ENCODE measurements at places on chromosomes 5 and 9.
A peak's percentile ranks its signal among the peaks of the same experiment; 100 is the strongest.

DNA sequence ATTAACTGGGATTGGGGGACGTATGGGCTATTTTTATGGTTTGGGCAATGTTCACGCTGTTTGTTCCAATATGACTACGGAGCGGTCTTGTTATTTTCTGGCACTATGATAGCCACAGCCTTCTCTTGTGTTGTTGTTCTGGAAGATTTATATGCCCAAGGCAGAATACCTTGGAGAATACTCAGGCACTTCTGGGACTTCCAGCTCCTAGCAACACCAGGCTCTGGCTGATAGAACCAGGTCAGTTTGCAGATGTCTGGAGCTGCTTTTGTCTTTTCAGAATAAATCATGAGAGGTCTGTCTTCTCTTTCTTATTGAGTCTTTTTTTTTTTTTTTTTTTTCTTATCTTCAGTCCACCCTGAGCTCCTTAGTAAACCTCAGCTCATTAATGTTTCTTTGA, 262.5 kb downstream of the MED10 start:
- no peak for DNase-seq

GRCh38 chr5:98721231-98721928, 52.1 kb upstream of the RGMB start:
- DNase-seq, result peak; percentile 51

GRCh38 chr9:70007831-70008230, 35.8 kb upstream of the MAMDC2 start:
- no peak for DNase-seq

GRCh38 chr5:118905196-118905595, 83.2 kb downstream of the DTWD2 start:
- DNase-seq, result no peak

DNA sequence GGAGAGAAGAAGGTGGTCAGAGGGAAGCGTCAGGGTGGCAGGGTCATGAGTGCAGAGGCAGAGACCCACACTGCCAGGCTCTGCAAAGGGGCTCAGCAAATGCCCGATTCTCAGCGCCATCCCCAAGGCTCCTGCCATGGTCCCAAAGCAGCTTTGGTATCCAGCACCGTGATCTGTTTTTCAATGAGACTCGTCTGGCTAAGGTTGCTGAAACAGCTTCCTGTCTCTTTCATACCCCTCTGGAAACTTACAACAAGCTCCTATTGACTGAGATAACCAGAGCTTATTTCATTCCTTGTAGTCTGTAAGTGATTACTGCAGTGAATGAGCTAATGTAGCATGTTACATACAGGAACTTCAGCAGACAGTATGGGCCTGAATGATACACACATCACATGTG, 568.6 kb upstream of the DAP start:
- DNase-seq, result peak; percentile 19

GRCh38 chr9:7121055-7121454, 363.3 kb downstream of the KDM4C start:
- DNase-seq, result no peak

- DNase-seq, result no peak
Measured at GRCh38 chr9:90012949-90013348, 408.1 kb downstream of the GADD45G start.

- no peak for DNase-seq
Measured at GRCh38 chr9:24118190-24118589, 292.1 kb upstream of the ELAVL2 start.

DNA sequence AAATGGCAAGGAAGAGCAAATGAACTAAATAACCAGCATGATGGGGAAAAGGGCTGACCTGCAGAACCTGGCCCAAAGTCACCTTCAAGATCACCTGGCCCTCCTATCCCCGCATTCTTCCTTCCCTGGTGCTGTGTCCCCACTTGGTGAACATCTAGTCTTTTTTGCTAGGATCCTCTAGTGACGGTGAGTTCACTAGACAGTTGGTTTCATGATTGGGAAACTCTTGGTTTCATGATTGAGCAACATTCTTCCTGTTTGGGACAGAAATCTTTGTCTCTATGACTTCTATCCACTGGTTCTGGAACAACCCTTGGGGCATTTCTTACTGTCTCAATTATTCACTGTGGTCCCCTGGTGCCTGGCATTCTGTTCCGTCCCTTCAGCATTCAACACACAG, 50.2 kb upstream of the DAB2IP start:
- no peak for DNase-seq

DNA sequence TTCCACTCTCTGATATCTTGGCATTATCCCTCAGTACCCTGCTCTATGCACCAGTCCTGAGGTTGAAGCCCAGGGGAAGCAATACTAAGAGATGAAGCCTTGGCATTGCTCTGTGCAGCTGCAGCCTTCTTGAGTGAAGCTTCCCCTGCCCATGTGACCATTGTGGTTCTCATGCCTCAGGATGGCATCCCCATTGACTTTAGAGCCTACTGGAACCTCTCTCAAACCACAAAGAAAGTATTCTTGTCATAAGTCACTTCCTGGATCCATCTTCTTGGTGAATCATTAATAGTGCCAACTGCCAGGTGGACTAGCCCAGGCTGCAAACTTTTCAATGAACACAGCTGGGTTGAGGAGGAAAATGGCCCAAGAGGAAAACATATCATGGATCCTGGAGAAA, 283.9 kb upstream of the RFX3 start:
- DNase-seq, result no peak

GRCh38 chr5:133680830-133681565, 68.7 kb upstream of the FSTL4 start:
- no peak for DNase-seq

DNA sequence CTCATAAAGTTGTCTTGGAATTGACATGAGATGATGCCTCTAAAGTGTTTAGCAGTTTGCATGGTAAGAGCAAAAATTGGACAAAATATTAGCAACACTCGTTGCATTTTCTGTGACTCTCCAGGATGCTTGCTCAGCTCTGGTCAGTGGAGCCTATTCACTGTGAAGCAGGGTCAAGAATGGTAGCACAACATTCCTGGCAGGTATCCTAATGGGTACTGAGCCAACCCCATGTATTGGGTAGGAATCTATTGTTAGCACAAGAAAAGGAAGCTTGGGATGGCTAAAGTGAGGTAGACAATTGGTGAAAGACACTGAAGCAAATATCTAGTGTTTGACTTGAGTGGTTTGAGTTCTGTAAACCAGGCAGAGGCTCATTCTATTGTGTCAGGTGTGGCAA, 10.4 kb upstream of the ACTBL2 start:
- peak; percentile 64 for DNase-seq

DNA sequence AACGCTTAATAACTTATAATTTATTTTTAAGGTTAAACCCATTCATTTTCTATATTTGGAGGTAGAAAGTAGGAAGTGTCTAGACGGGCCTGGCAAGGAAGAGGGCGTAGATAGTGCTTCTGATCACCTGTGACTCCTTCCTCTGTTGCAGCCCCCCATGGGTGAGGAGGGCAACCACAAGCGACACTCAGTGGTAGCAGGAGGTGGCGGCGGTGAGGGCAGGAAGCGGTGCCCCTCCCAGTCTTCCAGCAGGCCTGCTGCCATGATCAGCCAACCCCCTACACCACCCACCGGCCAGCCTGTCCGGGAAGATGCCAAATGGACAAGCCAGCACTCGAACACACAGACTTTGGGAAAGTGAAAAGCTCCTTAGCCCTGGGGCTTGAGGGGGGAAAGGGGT, 36.7 kb downstream of the FAXDC2 start:
- DNase-seq, result no peak

DNA sequence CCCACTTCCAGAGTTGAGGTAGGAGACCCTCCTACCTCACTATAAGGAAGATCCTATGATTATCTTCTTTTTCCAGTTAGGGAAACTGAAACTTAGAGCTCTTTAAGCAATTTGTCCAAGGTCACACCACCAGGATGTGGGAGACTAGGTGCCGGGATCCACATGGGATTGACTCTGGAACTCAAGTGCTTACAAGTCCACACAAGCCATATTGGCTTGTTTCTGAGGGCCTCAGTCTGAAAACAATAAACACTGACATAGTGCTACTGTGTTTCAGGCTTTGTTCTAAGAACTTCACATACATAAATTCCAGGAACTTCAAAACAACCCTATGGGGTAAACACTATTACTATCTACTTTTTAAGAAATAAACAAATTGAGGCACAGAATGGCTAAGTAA, 481.3 kb downstream of the ZSWIM6 start:
- DNase-seq, result no peak

- no peak for DNase-seq
Measured at GRCh38 chr9:28502741-28503140, 929.5 kb upstream of the C9orf72 start.

GRCh38 chr5:17663182-17663581, 28.9 kb downstream of the TAF11L14 start:
- no peak for DNase-seq

- no peak for DNase-seq
Measured at GRCh38 chr5:130496215-130496614, 592.0 kb downstream of the CHSY3 start.

GRCh38 chr5:134437847-134438581, 26.3 kb upstream of the CDKN2AIPNL start:
- DNase-seq, result peak; percentile 88

- no peak for DNase-seq
Measured at GRCh38 chr5:107937651-107938355, 267.1 kb upstream of the EFNA5 start.

- peak; percentile 81 for DNase-seq
Measured at GRCh38 chr9:92138157-92138959, 23.1 kb upstream of the SPTLC1 start.

- peak; percentile 20 for DNase-seq
Measured at GRCh38 chr5:169934990-169935389, 45.3 kb downstream of the INSYN2B start.

- DNase-seq, result no peak
Measured at GRCh38 chr5:126301056-126301455, 122.2 kb upstream of the GRAMD2B start.

GRCh38 chr5:132526974-132527564, 16.3 kb downstream of the IL5 start:
- no peak for DNase-seq

DNA sequence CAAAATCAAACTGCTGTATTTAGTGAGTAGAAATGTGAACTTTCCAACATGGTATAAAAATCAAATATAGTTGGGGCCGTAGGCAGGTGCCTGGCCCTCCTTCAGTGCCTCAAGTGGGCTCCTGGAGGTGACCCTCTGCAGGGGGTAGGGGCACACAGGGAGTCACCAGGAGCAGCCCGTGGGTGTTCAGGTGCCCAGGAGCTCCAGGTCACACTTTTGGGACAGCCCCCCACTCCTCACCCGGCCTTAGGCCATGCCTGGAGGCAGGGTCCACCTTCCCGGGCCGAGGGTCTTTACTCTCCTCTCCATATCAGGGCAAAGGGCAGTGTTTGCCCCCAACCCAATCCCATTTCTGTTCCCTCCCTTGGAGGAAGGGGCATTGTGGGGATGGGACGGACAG, 108.0 kb upstream of the MTAP start:
- DNase-seq, result no peak

Data from astrocyte of the hippocampus (primary cell).